ENCODE measurements at places on chromosomes 6 and 20.

GRCh38 chr20:1734269-1734858 lies 76.8 kb upstream of the SIRPG start:
- peak; percentile 44 for DNase-seq

GRCh38 chr6:34067814-34068213 lies 78.1 kb downstream of the GRM4 start:
- no peak for DNase-seq

- no peak for DNase-seq
These were observed 9.9 kb downstream of the LAMA5 start for GRCh38 chr20:62357187-62357667.

DNA sequence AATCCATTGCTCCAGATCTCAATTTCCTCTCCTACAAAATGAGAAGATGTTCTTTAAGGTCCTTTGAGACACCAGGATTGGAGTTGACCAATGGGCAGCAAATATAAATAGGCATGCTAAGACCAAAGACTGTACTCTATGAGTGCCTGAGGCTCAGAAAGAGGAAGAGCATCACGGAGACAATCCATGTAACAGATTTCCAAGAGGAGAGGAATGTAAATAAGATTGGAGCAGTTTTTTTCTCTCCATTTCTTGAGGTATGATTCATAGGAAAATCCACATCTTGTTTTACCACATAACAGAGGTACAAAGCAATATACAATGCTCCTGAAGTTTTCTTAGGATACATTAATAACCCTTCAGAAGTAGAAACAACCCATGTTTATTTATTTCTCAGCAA lies 109.8 kb downstream of the UBE3D start:
- no peak for DNase-seq

DNA sequence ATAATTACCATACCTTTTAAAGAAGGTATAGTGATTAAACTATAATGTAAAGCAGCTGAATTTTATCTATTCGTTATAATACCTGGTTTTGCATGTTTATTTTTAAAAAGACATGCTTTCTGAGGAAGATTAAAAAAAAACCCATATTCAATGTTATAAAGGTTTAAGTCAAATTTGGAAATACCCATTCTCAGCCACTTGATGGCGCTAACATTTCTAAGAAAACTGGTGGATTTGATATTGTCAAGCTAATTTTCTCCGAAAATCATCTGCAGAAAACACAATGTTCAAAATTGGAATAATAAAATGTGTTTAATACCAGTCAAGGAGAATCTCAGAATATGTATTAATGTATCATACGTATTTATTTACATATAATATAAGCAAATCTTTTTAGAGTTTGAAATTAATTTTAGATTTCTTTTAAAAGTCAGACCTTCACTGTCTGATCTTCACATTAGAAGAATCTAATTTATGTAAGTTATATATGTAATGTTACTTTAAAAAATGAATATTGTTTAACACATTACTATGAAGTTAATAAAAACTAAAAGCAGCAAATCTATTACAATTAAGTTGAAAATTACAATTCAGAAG lies 35.0 kb downstream of the SHPRH start:
- DNase-seq, result no peak

DNA sequence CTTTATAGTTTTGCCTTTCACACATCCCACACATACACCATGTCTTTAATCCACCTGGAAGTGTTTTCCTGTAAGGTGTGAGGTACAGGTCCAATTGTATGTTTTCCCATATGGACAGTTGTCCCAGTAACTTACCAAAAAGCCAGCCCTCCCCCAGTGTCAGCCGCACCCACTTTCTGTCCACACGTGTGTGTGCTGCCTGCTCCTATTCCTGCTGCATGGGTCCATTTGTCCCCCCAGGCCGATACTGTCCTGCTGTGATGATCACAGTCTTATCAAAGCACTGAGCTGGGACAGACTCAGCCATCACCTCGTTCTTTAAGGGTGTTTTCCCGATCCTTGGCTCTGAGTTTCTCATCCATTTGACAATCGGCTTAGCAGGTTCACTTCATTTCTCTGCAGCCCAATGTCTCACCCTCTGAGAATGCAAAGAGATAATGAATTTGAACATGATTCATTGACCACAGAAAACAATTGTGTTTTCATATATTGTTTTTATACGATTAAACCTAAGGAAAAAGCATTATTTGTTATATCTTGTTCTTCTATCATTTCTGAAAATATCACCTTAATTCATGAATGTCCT lies 9.6 kb downstream of the VSX1 start:
- no peak for DNase-seq

GRCh38 chr20:59429396-59429795 lies 129.0 kb downstream of the EDN3 start:
- DNase-seq, result no peak

DNA sequence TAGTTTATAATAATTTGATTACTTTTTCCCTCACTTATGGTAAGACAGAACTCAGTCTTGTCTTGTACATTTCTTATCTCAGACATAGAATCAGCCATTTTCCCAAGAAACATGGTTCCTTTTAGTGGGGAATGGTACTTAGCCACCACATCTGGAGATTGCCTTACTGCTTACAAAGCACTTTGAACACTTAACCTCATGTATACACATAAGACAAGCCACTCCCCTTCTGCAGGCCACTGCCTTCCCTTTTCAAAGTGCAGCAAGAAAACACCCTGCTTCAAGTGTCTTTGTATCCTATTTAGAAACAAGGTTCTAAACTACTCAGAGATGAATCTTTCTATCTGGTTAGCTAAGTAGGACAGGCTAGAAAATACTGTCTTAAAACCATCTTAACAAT lies 159.2 kb downstream of the UBE3D start:
- DNase-seq, result no peak

DNA sequence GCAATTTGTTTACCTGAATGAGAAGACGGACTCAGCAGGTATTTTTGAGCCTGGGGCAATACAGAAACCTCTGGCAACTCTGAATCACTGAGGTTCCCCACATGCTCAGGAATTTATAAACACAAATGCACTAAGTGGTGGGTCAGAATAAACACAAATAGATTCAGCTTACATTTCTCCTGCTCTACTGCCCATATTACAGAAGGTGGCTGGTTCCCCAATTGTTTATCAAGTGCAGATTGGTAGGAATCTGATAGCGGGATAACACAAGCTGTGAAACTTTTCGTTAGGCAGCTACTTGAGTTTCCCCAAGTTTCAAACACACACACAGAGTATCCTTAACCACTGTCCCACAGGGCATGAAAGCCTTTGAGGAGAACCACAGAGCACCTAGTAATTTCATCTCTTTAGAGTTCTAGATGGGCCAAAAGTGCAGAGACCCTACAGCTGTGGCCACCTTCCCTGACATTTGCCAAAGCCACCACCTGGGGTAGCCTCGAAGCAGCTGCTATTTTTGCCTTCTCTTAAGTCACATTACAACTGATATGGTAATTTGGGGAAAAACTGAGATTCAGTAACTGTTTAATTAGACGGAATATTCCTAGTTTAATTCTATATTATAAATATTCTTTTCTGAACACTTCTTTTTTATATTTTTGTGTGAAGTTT lies 204.2 kb upstream of the PTCHD4 start:
- DNase-seq, result no peak

GRCh38 chr20:38617011-38617829 lies 15.6 kb downstream of the ARHGAP40 start:
- DNase-seq, result no peak

- DNase-seq, result peak; percentile 48
These were observed 69.9 kb downstream of the ATXN1 start for GRCh38 chr6:16691324-16691723.

DNA sequence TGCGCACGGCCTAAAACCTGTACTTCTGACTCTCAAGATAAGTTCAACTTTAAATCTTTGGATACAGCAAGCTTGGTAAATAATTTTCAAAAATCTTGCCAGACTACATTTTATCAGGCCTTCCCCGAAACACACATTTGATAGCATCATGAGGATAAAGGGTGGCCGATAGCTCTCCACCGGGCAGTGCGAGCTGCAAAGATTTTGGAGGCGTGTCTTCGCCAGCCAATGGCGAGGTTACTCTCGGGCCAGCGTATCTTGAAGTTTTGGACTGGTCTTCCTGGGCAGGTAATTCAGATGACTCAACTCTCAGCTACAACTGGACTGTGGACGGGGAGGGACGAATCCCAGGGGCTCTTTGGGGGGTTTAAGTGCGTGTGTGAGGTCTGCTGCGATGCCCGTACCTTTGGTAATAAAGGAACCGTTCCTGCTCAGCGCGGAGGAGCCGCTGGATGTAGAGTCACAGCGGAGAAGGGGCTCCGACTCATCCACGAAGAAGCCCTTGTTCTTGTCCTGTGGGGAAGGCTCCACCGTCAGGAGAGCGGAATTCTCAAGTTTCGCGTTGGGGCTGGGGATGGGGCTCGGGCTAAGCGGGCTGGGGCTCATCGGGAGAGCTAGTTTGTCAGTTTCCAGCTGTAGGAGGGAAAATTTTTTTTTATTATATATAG lies 75.3 kb downstream of the TNFRSF21 start:
- no peak for DNase-seq

- DNase-seq, result no peak
These were observed 16.8 kb upstream of the SIRPB1 start for GRCh38 chr20:1636621-1637020.

DNA sequence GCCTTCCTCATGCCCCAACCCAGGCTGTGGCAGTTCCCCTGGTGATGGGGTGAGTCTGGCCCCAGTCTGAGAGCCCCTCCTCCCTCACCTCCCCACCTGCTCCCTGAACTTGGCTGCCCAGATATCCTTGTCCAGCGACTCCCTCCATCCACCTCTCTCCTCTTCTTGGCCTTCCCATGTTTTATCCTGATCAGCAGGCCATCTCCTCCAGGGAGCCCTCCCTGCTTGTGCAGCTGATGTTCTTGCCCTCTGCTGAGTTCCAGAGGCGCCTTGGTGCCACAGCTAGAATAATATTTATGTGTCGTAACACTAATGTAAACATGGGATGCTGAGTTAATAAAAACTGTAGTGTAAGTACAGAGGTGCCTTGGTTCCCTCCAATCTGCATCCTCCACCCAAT lies 10.4 kb upstream of the IP6K3 start:
- no peak for DNase-seq

DNA sequence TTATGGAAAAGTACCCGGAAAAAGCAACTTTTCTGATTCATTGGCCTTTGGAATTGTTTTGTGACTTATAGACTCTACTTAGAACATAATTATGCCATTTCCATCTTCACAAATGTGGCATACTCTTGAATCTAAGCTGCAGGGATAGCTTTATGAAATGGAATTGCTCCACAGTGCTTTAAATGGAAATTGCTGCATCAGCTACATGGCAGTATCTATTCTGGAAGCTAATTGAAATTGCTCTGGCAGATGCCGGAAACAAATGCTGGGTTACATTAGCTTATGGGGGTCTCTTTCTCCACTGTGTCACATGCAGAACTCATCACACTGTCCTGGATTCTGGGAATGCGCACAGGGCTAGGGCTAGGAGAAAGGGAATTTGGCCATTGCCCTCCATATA lies 108.9 kb downstream of the SAMD5 start:
- no peak for DNase-seq

GRCh38 chr20:1854246-1854645 lies 41.0 kb upstream of the SIRPA start:
- DNase-seq, result no peak

Measured in CD8-positive, alpha-beta T cell (primary cell).